ENCODE measurements at places on chromosomes 2 and 18.

GRCh38 chr2:17793803-17794354 is 22.4 kb upstream of the MSGN1 start:
- DNase-seq, result peak; percentile 7

GRCh38 chr2:231502596-231502995 is 27.6 kb downstream of the NMUR1 start:
- DNase-seq, result no peak

DNA sequence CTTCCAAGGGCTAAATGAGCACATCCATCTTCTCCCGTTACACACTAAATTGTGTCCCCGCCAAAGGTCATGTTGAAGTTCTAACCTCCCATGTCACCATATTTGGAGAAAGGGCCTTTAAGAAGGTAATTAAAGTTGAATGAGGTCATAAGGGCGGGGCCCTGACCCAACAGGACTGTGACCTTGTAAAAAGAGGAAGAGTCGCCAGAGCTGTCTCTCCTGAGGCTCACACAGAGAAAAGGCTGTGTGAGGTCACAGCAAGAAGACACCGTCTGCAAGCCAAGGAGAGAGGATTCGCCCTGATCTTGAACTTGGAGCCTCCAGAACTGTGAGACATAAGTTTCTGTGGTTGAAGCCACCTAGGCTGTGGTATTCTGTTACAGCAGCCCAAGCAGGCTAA is 24.1 kb downstream of the TRABD2A start:
- no peak for DNase-seq

GRCh38 chr18:68376926-68377325 is 338.0 kb downstream of the TMX3 start:
- no peak for DNase-seq

- DNase-seq, result no peak
Observed at GRCh38 chr2:15841776-15842560, 98.4 kb upstream of the MYCN start.

- peak; percentile 36 for DNase-seq
Observed at GRCh38 chr2:179201869-179202268, 62.8 kb downstream of the SESTD1 start.

GRCh38 chr18:23945416-23946079 is 69.0 kb upstream of the TTC39C start:
- DNase-seq, result no peak

- DNase-seq, result peak; percentile 86
Observed at GRCh38 chr2:191321861-191322662, 76.9 kb downstream of the MYO1B start.

DNA sequence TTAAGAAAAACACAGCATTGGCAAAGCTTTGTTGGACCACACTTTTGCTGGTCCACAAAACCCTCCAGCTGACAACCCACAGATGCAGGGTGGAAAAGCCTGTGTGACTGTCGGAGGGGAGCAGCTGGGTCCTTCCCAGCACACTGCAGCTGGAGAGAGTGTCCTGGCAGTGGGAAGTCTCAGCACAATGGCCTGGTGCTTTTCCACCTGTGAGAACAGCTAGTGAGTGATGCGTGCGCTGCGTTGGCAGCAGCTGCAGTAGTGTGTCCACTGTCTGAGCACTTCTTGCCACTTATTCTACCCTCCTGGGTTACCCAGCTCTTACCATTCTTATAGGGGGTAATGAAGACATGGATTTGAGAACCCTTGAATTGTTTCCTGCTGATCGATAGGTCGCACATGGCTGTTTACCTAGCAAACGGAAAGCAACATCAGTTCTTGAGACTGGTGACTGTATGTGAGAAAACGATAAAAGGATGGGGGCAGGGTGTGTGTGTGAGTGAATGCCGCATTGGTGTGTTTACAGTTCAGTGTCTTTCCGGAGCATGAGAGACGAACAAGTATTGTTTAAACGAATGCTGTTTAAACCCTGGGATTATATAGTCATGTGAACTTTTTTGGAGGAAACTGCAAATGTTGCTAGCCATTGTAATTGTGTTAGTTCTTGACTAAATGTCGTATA is 69.7 kb downstream of the LYPD6 start:
- DNase-seq, result no peak

Data from ELR (cell line).